ENCODE measurements at places on chromosomes 1 and 21. TPM values are rescaled to one million over a fixed set of nuclear protein-coding genes. Genes with fewer than 3 reads are reported as not detected.

Gene CROCC
- total RNA-seq: 17.3 TPM

Gene S100A9
- total RNA-seq: not detected

Gene KRTAP13-2
- not detected for total RNA-seq

Gene ILDR2
- total RNA-seq: not detected

Gene TRIM46
- 6.9 TPM for total RNA-seq

Gene NEK2
- total RNA-seq: 7.2 TPM

Gene LGR6
- not detected for total RNA-seq

Gene MYOG
- not detected for total RNA-seq

Gene KRTAP19-5
- not detected for total RNA-seq

Gene TCP10L
- total RNA-seq: not detected

Gene KLHDC9
- total RNA-seq: 0.86 TPM

Gene NBPF10
- 0.38 TPM for total RNA-seq

Gene RSPH1
- total RNA-seq: not detected

Gene CTPS1
- 35.9 TPM for total RNA-seq

Gene HPCA
- total RNA-seq: not detected

Gene CD52
- total RNA-seq: not detected

Gene REN
- 0.33 TPM for total RNA-seq

Gene SUMO3
- 96.0 TPM for total RNA-seq

Gene RGL1
- total RNA-seq: 34.6 TPM

Gene EXO5
- 9.5 TPM for total RNA-seq

Gene CD84
- total RNA-seq: not detected

Measured in vein endothelial cell (primary cell).